Upper lobe of left lung (tissue), 6 donors: ENCODE measurements at places on chromosomes 12 and 14. TPM values are rescaled to one million over a fixed set of nuclear protein-coding genes. Genes with fewer than 3 reads are reported as not detected.

Gene RAB15
- 27.8 TPM for total RNA-seq

Gene OR10G2
- total RNA-seq, result not detected

DNA sequence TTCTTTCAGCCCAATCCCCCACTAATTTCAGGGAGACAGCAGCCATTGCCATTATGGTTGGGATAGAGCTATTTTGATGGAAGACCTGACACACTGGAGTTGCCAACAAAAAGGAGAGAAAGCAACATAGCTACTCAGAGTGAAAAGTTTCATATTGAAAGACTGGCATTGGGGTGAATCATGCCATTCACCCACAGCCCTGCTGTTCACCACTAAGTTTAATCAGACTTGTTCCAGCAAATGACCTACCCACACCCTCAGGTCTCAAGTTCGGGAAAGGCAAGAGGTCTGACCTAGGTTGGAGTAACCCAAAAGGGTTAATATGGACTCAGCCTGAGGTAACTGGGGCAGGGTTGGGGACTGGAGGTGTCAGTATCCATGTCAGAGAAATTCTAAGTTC lies 169.2 kb downstream of the PAWR start:
- no peak overlapping the region for H3K27ac ChIP-seq
- H3K4me3 ChIP-seq, result no peak overlapping the region
- no peak for DNase-seq
- no peaks in the 10 kb centered on the region for H3K27me3 ChIP-seq

DNA sequence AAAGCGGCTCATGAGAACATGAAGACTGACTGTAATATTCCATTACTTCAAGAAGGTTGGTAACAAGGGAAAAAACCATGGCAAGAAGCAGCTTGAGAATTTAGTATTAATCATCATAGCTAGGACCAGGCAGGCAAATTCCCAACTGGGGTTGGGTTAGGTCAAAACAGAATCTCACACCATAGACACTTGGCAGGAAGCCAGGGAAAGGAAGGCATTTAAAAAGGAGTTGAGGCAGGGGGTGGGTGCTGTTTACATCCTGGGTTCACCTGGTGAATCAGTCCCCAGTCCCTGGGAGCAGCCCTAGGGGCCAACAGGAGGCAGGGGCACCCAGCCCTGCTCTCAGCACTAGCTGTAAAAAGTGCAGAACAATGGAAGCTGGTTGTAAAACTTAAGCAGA lies 108.6 kb downstream of the EGLN3 start:
- no peaks in the 10 kb centered on the region for H3K36me3 ChIP-seq
- no peak overlapping the region for H3K27ac ChIP-seq
- H3K4me1 ChIP-seq, result no peaks in the 10 kb centered on the region
- no peak for DNase-seq
- H3K27me3 ChIP-seq, result no peaks in the 10 kb centered on the region

- no peaks in the 10 kb centered on the region for H3K36me3 ChIP-seq
- H3K27me3 ChIP-seq, result no peaks in the 10 kb centered on the region
- DNase-seq, result no peak
- no peak overlapping the region for H3K4me3 ChIP-seq
Measured at GRCh38 chr14:99242238-99242637, 29.8 kb downstream of the BCL11B start.

GRCh38 chr12:38279756-38280155 lies 36.8 kb upstream of the ALG10B start:
- no peak for DNase-seq
- H3K36me3 ChIP-seq, result no peaks in the 10 kb centered on the region
- no peak overlapping the region for H3K4me3 ChIP-seq
- no peaks in the 10 kb centered on the region for H3K27me3 ChIP-seq
- no peaks in the 10 kb centered on the region for H3K4me1 ChIP-seq
